Stimulated activated CD8-positive, alpha-beta memory T cell treated with anti-CD3 and anti-CD28 coated beads, Interleukin-12 subunit alpha, Interleukin-12 subunit beta, amount 100 ng/mL, for 4 hours (primary cell): ENCODE measurements at places on chromosomes 7 and 10.

GRCh38 chr7:140605337-140605736, 35.3 kb downstream of the DENND2A start:
- no peak for DNase-seq

GRCh38 chr10:113309791-113310190, 243.1 kb upstream of the HABP2 start:
- no peak for DNase-seq

- DNase-seq = no peak
Observed at GRCh38 chr10:61592581-61592980, 70.1 kb upstream of the CABCOCO1 start.

GRCh38 chr10:131569851-131570715, 258.6 kb upstream of the TCERG1L start:
- DNase-seq = no peak

DNA sequence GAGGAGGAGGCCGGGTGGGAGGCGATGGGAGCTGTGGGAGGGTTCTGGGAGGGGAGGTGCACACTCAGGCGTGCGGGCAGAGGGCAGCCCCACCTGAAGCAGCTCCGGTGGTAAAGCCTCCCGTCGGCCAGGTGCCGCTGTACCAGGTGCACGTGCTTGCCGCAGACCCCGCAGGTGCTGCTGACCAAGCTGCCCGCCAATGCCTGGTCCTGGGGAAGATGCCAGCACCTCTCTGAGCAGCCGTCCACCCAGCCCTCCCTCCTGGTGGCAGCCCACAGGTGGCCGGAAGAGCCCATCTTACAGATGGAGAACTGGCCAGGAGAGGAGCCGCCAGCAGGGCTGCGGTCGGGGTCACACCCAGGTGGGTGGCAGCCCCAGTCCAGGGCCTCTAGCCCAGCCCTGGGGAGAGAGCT, 12.6 kb downstream of the MICALL2 start:
- DNase-seq = no peak

DNA sequence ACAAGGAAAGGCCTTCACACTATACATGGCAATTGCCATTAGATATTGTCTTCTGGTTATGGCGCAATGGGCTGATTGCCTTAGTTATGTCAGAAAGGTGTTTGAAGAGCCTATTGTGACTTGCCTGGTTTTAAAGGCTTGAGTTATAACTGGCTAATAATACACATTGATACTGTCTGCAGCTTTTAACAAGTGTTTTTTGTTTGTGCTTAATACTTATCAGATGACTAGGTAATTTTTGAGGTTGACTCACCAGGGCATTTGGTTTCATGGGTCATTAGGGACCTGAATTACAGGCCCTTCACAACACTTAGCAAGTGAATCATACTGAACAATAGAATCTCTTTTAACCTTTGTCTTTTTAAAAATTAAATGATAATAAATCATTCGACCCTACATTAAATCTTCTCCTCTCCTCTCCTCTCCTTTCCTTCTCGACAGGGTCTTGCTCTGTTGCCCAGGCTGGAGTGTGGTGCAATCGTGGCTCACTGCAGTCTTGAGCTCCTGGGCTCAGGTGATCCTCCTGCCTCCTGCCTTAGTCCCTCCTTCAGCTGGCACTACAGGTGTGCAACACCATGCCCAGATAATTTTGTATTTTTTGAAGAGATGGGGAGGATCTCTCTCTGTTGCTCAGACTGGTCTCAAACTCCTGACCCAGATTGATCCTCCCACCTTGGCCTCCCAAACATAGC, 196.3 kb downstream of the JCAD start:
- DNase-seq = no peak
